Activated T-helper 9 cell treated with anti-CD3 and anti-CD28 coated beads, Interleukin-2, amount 50 U/mL, for 16 hours (primary cell): ENCODE measurements at places on chromosomes 7 and 10.
A peak's percentile ranks its signal among the peaks of the same experiment; 100 is the strongest.

- no peak for DNase-seq
These were observed 49.6 kb downstream of the GRID1 start for GRCh38 chr10:86316990-86317389.

GRCh38 chr7:155984609-155985405 is 172.5 kb upstream of the SHH start:
- DNase-seq: no peak

- no peak for DNase-seq
These were observed 31.0 kb upstream of the TRIM8 start for GRCh38 chr10:102613286-102613685.

GRCh38 chr7:29350351-29350750 is 155.8 kb downstream of the CHN2 start:
- no peak for DNase-seq

DNA sequence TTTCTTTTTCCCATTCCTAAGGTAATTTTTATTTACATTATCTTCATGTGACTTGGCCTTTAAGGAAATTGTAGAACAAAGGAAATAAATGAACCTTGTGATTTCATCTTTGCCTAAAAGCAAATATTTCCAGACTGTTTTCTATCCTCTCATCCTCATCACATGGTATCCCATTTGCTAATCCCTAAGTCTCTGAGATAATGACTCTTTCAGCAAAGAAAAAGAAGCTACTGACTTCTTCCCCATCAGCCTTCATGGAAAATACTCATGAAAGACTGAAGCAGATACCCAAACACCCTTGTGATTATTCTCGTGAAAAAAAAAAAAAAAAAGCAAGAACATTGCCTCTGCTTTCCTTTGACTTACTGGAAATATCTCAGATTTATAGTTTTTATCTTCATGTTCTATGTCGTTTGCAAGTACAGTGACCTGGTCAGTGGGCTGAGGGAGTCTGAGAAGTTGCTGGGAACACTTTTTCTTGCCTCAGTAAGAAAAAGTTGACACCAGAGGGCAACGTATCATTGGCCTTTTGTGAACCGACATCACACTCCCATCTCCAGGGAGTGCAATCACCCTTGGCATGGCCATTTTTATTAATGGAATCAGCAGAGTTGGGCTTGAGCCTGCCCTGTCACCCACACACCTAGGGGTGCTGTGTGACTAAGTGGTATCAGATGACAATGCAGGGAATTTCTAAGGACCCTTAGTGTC is 246.0 kb upstream of the KMT2E start:
- no peak for DNase-seq

DNA sequence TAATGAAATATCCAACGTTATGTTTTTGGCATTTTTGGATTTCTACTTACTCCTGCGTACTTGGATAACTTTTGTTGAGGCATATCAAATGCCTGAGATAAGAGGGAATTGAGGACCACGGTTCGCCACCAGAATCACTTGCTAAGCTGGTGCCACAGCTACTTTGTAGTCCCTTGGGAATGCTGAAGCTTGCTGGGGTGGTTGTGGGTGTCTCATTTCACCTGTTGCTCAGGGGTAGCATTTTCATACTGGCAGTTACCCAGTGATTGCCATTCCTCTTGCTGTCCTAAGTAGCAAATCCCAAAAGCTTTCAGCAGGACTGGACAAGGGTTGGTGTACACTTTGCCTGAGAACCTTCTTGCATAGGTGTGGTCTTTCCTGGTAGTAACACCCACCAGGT is 75.2 kb downstream of the CREB5 start:
- no peak for DNase-seq

DNA sequence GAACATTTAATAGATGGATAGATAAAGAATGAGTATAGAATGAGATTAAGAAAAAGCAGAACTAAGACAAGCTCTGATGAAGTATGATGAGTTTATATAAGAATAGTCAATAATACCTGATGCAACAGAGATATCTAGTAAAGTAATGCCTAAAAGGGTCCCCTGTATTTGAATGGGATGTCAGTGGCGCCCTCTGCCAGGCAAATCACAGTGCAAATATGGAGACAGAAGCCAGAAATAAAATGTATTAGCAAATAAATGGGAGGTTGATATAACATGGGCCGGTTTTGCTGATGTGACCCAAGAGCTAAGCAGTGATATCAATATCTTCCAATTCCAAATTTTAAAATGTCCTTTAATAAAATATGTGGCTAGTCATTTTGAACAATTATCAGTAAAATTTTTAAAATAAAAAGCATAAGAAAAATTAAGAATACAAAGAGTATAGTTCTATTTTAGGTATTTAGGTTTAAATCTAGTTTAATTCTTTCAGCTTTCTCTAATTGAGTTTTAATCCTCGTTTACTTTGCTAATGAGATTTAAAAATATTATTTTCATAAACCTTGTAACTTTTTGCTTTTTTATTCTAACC is 62.6 kb downstream of the ADK start:
- DNase-seq: peak; percentile 24

- DNase-seq: no peak
These were observed 34.0 kb downstream of the MXI1 start for GRCh38 chr10:110241407-110241806.

GRCh38 chr7:102944241-102944640 is 31.4 kb downstream of the LRRC17 start:
- no peak for DNase-seq

GRCh38 chr7:86961686-86962085 is 97.8 kb downstream of the ELAPOR2 start:
- no peak for DNase-seq

DNA sequence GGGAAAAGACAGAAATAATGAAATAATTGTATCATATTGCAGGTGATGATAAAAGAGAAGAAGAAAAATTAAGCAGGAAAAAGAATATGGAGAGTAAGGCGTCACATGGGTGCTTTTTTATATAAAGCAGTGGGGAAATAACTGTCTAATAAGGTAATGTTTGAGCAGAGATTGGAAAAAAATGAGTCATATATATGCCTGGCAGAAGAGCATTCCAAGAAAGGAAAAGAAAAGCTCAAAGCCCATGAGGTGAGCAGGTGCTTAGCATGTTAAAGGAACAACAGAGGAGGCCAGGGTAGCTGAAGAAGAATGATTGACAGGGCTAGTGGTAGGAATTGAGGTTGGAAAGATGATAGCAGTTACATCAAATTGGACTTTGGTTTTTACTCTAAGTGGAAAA is 739.5 kb downstream of the SORCS1 start:
- no peak for DNase-seq
